ENCODE measurements at places on chromosomes 3 and 15.
A peak's percentile ranks its signal among the peaks of the same experiment; 100 is the strongest.

GRCh38 chr3:129777806-129778205 is 115.7 kb downstream of the TMCC1 start:
- DNase-seq = no peak

DNA sequence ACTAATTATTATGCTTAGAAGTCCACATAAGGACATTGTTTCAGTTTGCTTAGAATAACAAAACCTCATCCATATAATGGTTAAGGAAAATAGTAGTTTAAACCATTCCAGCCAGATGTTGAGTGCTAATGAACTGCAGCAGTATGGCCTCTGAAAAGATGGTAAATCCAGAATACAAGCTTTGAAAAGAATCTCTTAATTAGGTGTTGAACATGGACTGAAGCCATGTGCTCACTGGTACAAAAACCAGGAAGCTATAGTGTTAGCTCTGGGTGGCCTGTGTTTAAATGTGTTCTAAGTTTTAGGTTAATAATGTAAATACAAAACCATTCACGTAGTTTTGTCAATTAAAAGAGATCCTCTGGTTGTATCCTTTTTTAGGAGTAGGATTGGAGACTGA is 78.2 kb downstream of the GALK2 start:
- no peak for DNase-seq

DNA sequence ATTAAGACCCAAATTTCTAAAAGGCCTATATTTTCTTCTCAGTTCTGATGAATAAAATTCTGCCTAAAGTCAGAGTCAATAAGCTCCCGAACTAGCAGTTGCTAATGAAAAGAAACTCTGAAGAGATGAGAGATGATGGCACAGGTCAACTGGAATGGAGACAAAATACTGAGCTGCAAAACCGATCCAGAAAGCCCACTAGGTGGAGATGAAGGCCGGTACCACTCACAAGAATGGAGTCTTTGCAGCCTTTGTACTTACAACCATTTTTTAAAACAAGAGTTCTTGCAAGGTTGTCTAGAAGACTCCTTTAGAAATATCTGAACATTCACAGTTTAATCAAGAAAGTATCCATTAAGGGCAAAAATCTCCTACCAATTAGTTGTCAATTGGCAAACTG is 119.9 kb upstream of the TJP1 start:
- DNase-seq = no peak

DNA sequence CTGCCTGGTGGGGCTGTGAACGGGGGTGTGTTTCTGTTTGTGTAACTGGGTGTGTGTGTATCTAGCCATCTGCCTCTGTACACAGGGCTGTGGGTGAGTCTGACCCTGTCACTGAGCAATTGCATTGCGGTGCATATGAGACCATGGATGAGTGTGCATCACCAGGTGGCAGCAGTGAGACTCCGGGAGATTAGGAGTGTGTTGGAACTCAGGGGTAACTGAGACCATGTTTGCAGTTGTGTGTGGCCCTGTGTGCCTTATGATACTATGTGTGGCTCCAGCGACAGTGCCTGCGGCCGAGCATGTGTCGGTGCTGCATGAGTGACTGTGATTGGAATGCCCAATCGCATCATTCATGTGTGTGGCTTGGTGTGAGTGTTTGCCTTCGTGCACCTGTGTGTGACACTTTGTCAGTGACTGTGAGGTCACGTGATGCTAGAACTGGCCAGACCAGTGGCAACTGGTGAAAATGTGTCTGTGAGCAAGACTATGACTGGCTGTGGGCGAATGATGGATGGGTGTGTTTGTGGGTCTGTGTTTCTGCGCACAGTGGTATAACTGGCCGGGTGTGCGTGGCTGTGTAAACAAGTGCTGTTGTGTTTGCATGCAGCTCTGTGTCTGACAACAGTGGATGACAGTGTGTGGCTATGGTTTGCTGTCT is 14.0 kb downstream of the VILL start:
- DNase-seq = peak; percentile 30

- no peak for DNase-seq
These were observed 15.1 kb downstream of the CXCR6 start for GRCh38 chr3:45958321-45958791.

DNA sequence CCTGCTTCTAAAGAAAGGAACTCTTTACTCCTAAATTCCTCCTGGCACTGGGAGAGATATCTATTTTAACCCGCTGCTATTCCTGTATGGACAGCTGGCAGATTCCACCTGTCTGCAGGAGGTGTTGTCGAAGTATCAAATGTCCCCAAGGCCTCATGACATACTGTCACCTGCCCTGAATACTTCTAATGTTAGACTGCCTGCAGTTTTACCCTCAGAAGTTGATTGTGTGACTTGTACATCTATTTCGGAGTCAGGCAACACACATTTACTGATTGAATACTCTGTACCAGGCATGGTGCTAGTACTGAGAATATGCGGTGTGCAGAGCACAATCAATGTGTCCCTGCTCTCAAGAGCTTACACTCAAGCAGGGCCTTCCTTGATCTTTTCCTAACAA is 38.6 kb downstream of the PDZRN3 start:
- DNase-seq = no peak

DNA sequence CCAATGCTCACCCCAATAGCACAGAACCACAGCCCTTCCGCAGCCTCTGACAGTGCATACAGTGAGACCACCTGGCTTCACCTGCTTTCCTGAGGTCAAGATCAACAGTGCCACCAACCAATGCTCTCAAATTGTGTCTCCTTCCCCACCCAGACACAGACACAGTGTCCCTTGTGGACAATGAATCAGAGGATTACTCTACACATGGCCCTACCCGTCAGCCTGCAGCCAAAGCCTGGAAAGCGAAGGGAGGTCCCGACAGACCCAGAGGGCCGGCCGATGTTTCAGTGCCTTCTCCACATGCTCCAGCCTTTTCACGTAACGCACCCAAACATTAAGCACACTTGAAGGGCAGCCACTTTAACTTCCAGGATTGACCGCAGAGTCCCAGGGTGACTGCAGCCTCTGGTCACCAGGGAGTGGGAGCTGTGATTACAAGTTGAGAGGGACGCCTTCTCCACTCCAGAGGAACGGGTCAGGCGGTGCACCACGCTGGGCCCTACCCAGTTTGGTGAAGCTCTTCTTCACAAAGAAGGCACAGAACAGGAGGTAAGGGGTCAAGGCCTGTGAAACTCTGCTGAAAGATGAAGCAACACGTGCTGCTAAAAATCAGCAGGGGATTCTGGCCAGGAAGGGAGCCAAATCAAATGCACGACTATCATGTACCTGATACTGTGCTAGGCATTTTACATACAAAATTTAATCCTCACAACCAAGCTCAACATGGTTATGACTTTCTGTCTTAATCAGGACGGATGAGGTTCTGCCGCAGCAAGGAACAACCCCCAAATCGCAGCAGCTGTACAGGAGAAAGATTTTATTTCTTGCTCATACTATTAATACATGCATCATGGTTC is 17.2 kb downstream of the KLHL25 start:
- no peak for DNase-seq

GRCh38 chr3:185175370-185175987 is 22.6 kb upstream of the C3orf70 start:
- no peak for DNase-seq

DNA sequence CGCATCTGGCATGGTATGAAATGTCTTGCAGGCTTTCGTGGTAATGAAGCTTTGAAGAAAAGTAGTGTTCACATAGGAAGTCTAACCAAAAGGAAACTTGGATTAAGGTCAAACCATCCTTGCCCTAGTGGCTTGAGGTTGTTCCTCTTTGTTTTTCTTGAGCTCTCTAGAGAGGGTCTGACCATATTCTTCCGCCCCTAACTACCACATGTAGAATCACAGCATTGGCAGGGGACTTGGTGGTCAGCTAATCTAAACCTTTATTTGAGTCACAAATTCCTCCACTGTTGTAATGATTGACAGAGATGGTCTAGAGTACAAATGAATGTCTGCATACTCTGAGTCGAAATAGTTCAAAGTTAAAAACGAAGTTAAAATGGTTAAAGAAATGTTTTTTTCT is 39.1 kb upstream of the PHLDB2 start:
- DNase-seq = no peak

DNA sequence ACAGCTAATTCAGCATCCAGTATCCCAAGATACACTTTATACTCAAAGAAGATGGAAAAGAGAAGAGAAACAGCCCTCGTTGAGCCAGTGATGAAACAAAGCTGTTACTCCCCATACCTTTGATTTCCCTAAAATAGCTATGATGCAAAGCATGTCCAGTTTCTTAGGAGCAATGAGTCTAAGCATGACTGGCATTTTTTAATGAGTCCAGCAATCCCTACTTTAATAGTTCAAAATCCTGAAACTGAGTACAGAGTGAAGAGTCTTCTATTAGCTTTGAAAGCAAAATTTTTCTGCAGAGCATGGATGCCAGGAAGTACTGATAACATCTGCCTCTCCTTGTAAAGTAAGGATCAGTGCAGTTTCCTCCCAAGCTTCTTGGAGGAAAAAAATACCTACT is 302.7 kb downstream of the IL5RA start:
- no peak for DNase-seq

DNA sequence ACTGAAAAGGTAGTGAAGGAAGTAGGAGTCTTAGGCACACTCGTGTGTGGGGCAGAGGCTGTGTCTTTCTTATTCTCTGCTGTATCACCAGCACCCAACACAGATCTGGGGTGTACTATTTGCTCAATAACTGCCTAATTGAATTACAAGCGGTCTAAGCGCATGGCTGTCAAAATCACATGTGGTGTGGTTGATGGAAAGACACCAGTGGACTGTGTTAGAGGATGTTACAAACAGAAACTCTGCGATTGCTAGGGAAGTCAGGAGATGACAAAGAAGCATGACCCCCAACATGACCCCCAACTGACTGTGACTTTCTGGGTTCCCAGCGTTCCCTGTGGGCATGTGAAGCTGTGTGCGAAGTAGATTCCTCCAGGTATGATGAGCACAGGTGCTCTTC is 32.0 kb downstream of the ATG7 start:
- no peak for DNase-seq

GRCh38 chr15:95558916-95559315 is 771.6 kb upstream of the NR2F2 start:
- DNase-seq = no peak

GRCh38 chr3:106379251-106379750 is 510.5 kb upstream of the CBLB start:
- no peak for DNase-seq

GRCh38 chr3:184758056-184758455 is 46.2 kb upstream of the MAGEF1 start:
- no peak for DNase-seq

DNA sequence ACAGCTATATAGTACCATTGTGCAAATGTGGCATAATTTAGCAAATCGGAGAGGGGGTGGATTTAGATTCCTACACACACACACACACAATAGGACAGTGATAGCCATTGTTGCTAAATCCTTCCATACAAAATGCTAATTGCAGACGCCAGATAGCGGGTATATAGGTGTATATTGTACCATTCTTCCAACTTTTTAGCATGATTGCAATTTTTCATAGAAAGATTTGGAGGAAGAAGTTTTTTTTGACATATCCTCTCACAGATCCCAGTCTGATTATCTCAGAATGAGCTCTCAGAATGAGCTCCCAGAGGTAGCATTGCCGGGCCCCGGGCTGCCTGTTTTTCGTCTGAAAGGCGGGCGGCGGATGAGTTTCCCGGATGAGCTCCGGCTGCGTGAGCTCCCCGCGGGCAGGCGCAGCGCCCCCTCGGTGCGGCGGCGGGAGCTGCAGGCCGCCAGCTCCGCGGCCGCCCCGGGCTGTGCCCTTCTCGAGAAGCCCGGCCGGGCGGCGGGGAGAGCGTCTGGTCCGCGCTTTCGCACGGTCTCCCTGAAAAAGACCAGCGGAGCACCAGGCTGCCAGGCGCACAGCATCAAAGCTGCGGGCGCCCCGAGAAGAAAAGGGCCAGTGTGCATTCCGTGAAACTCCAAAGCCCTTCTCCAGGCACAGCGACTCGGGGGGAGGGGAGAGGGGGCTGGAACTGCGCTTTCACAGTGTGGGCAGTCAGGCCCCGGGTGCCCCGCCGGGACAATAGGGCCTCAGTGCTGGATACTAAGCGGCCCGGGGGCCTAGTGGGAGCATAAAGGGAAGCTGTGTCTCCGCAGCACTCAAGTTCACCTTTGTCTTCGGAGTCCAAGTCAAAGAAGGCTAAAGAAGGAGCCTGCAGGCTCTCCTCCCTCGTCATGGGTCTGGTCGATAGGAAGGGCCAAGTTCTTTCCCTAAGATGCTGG is 12.0 kb upstream of the SHC4 start:
- peak; percentile 39 for DNase-seq

- DNase-seq = no peak
These were observed 8.0 kb upstream of the THRB start for GRCh38 chr3:24502690-24503089.

Measured in stimulated activated CD4-positive, alpha-beta T cell treated with anti-CD3 and anti-CD28 coated beads, Interleukin-15, amount 100 ng/mL, for 1 hour (primary cell).